ENCODE measurements at places on chromosomes 2 and 18.

GRCh38 chr2:22826703-22827102 is 558.3 kb upstream of the KLHL29 start:
- DNase-seq = no peak

GRCh38 chr2:133571249-133571648 is 3.0 kb upstream of the NCKAP5 start:
- no peak for DNase-seq

GRCh38 chr2:9103663-9104277 is 100.3 kb upstream of the MBOAT2 start:
- DNase-seq = no peak

DNA sequence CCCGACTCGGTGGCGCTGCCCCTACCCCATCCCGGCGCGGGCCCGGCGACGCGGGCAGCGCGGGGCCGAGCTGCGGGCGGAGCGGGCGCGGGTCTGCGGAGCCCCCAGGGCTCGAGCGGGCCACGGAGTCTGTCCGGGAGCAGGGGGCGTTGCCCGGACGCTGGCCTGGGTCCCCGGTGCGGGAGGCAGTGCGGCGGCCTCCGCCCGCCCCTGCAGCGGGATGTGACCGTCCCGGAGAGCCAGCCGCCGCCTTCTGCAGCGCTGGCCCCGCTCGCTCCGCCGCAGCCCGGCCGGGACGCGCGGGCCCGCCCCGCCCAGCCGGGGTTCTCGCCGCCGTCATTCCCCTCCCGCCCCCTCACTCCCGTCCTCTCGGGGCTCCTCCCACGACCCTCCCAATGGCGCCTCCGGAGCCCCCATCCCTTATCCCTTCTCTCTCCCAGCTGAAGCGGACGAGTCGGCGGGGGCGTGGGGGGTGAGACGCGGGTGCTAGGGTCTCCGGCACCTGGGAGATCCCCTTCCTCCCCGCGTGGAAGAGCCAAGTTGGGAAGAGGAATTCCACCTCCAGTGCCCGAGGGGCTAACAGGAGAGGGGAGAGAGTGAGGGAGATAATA is at the start of gene FNDC4:
FNDC4 (minus strand) TSS at position 257 of the 611 bp plus-strand sequence. CDS start 521 bp downstream, outside the sequence.
- DNase-seq = no peak

GRCh38 chr18:12474876-12475275 is 67.1 kb downstream of the PRELID3A start:
- no peak for DNase-seq

GRCh38 chr18:33022370-33022769 is 249.5 kb upstream of the KLHL14 start:
- no peak for DNase-seq

DNA sequence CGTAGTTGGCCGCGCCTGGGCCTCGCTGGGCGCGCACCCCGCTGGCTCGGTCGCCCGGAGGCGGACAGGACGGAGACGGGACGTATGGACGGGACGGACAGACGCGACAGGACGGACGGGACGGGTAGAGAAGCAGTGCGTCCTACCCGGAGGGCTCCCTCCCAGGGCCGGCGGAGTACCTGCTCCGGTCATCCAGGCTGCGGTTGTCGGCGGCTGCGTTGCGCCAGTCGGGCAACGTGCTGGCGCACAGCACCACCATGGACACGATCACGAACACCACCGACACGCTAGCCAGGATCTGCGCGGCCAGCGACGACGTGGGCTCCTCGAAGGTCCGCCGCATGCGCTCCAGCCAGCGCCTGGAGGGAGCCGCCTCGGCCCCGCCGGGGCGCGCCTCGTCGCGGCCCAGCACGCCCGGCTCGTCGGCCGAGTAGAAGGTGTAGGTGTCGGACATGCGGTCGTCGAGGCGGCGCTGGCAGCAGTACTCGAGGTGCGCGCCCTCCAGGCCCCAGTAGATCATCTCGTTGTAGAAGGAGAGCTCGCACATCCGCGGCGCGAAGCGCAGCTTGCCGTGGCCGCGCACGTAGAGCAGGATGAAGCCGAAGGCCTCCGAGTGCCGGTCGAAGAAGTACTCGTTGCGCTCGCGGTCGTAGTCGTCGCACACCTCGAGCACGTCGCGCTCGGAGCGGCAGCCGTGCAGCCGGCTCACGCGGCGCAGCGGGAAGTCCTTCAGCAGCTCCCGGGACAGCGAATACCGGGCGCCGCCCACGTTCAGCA is 903 bp downstream of the KCNG3 start:
- peak; percentile 53 for DNase-seq

GRCh38 chr2:25089605-25090315 is 47.9 kb downstream of the EFR3B start:
- no peak for DNase-seq

DNA sequence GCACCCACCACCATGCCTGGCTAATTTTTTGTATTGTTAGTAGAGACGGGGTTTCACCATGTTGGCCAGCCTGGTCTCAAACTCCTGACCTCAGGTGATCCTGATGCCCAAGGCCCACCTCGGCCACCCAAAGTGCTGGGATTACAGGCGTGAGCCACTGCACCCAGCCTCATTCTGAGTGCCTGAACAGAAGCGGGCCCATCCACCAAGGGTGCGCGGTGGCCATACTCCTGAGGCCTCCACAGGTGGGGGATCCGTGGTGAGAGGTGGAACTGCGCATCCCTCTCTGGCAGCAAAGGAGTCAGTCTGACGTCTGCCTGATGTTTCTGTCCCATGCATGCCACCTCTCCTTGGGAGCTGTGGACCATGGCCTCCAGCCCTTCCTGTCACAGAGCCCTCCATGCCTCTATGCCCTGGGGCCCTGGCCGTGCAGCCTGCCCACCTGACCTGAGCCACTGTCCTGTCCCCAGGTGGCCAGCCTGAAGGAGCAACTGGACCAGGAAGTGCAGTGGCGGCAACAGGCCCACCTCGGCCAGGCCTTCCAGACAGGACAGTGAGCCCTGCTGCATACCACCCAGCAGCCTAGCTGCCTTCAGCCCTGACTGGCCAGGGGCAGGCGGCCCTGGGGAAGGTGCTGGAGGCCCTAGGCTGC is 7.6 kb upstream of the SNED1 start:
- DNase-seq = no peak

DNA sequence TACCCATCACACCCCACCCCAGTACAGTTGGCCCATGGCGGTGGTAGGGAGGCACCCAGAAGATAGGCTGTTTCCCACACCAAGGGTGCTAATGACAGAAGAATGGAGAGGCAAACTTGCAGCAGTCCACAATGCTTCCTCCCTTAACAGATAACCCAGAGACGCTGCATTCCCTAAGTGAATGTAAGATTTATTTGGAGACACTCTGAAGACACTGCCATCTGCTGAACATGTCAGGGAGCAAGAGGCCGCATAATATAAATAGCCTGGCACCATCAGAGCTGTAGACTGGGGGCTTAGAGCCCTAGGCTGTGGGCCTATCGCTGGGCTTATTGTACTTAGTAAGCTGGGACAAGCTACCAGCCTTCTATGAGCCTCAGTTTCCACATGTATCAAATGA is 2.2 kb upstream of the IWS1 start:
- no peak for DNase-seq

GRCh38 chr18:66136039-66136438 is 385.2 kb downstream of the CDH7 start:
- no peak for DNase-seq

GRCh38 chr18:59861963-59862819 is 37.6 kb upstream of the PMAIP1 start:
- DNase-seq = no peak

- no peak for DNase-seq
These were observed 110.2 kb upstream of the NOSTRIN start for GRCh38 chr2:168692132-168692744.

- no peak for DNase-seq
These were observed 214.1 kb downstream of the HDAC4 start for GRCh38 chr2:239186516-239187357.

GRCh38 chr2:212609479-212609878 is 70.9 kb upstream of the ERBB4 start:
- DNase-seq = no peak

GRCh38 chr2:177894546-177894945 is 178.0 kb downstream of the PDE11A start:
- no peak for DNase-seq

DNA sequence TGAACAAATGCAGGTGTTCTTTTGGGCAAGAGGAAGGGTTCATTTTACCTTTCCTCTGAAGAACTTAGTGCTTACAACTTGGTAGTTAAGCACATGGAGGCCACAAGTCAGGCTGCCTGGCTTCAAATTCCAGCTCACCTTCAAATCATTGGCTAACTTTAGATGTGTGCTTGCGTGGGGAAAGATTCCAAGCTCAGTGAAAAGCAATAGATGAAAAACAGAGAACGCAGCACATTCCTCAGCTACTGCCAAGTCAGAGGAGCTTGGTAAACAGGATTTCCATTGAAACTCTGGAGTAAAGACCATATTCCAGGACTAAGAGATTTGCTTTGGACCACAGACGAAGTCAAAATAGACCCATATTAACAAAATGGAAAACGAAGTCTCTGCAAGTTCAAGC is 96.3 kb upstream of the ASB18 start:
- DNase-seq = no peak

DNA sequence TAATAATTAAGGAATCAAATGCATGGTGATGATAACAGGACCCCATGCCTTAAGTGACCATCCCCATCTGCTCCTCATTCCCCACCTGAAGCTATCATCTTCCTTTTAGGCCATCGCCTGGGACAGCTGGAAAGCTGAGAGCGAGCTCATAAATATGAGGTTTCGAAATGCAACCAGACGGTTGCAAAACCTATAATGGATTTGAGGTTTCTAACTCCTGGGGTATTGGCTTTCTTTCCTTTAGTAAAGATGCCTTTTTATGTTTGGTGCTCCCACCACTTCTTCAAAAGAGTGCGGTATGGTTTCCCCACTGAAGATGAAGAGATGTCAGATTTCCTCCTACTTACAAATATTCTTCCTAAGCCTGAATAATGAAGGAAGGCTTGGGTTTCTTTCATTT is 1589.5 kb upstream of the PIK3C3 start:
- DNase-seq = no peak

- DNase-seq = no peak
These were observed 131.9 kb downstream of the ATL2 start for GRCh38 chr2:38245114-38245641.

GRCh38 chr18:26460449-26461091 is 87.8 kb downstream of the KCTD1 start:
- DNase-seq = no peak

DNA sequence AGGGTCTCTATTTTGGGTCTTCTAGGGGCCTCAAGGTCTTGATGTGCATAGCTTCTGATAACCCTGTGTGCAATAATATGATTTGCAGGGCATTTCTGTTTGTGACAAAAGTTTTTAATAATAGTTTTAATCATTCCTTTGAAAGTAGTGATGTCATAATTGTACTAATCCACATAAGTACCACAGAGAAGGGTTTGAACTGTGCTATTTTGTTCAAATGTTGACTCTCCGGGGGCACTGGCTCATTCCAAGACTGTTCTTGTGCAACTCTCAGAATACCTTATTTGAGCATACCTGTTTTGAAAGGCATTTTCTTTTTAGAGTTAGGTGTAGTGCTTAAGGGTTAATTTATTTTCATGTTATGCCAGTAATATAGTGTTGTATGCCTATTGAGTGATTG is 41.6 kb downstream of the PLEKHB2 start:
- DNase-seq = no peak

GRCh38 chr2:15619076-15619475 is 27.4 kb downstream of the DDX1 start:
- no peak for DNase-seq

- no peak for DNase-seq
These were observed 4.1 kb downstream of the CYRIA start for GRCh38 chr2:16661526-16661925.

GRCh38 chr2:19461504-19462255 is 103.3 kb upstream of the OSR1 start:
- DNase-seq = no peak

DNA sequence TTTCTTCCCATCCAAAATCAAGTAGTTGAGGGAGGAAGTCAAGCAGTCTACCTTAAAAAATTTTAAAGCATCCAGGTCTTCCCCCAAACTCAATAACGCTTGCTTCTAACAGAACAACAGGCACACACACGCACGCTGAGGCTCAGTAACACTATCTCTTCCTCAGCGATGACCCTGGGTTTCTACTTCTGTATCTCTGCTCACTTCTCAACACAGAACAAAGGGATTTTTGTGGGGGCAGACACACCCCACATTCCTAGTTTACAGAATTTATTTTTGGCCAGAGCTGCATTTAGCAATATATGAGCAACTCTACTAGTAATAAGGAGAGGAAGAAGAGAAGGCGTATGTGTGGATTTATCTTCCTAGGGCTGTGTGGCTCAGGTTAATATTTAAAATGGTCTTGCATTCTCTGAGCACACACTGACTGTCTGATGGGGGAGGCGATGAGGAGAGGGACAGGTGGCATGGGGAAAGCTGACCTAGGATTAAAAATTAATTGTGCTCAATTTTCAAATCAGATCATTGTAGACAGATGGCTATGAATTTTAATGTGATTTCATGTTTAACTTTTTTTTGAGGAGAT is 71.3 kb upstream of the PPM1B start:
- no peak for DNase-seq

DNA sequence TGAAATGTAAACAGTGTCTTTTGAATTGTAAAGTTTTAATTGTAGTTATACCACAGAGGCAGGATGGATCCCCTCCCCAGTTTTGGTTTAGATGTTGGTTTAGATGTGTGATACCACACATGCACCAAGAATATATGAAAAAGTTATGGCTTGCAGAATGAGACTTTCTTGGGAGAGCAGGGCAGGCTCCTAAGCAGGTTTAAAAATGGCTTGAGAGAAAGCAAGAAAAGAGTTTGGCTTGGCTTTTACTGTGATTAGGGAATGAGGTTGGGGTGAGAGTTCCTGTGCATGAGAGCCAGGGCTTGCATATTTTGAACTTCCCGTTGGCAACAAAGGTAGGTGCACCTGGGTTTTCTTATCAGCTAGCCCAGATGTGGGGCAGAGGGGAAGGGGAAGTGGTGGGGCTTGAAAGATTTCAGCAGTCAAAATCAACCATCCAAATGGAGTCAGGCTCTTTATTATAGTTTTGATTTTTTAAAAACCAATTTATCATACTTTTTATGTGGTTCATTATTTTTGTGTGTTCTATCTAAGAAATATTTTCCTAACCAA is 246.9 kb downstream of the MTX2 start:
- no peak for DNase-seq

DNA sequence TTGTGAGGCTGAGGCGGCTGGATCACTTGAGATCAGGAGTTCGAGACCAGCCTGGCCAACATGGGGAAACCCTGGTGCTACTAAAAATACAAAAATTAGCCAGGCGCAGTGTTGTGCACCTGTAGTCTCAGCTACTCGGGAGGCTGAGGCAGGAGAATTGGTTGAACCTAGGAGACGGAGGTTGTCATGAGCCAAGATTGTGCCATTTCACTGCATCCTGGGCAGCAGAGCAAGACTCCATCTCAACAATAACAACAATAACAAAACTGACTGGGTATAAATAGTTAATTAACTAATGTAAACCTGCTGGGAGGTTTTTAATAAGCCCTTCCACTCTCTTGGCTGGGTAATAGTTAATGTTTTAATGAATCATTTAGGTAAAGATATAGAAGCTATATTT is 7.8 kb downstream of the SULT6B1 start:
- no peak for DNase-seq

DNA sequence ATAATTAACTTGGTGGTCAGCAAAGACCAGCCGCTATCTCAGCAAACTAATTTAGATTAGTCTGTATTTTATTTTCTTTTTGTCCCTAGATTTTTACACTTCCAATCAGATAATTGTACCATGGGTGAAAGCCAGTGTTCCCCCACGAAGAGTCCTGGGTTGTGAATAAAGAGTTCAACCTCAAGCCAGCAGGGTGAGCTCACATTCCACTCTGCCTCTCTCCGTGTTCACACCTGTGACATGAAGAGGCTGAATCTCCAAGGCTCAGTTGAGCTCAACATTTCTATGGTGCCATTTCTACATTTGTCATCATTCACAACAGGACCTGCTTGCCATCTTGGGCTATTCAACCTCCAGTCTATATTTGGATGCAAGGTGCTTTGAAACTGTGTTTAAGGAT is 771.5 kb downstream of the GALR1 start:
- no peak for DNase-seq

Measured in stimulated activated CD4-positive, alpha-beta T cell treated with anti-CD3 and anti-CD28 coated beads, Interleukin-2, amount 100 ng/mL, for 24 hours (primary cell).